ENCODE measurements at places on chromosomes 12 and 14. TPM values are rescaled to one million over a fixed set of nuclear protein-coding genes. Genes with fewer than 3 reads are reported as not detected.

Gene PIANP
- 0.16 TPM for total RNA-seq

DNA sequence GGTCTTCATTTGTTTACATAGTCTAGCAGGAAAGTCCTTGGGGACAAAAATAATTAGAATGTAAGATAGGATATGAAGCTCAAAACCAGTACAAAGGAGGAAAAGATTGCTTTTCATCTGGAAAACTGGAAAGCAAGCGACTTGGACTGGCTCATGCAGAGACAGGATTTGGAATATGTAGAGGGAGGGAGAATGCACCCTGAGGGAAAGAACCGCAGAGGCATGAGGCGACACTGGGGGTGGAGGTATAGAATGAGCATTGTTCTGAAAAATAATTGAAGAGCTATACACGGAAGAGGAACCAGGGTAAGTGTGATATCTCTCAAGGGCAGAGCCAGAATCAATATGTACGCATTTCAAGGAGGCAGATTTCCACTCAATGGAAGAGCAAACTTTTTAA lies 85.5 kb downstream of the PLEKHG3 start:
- no peak for DNase-seq

DNA sequence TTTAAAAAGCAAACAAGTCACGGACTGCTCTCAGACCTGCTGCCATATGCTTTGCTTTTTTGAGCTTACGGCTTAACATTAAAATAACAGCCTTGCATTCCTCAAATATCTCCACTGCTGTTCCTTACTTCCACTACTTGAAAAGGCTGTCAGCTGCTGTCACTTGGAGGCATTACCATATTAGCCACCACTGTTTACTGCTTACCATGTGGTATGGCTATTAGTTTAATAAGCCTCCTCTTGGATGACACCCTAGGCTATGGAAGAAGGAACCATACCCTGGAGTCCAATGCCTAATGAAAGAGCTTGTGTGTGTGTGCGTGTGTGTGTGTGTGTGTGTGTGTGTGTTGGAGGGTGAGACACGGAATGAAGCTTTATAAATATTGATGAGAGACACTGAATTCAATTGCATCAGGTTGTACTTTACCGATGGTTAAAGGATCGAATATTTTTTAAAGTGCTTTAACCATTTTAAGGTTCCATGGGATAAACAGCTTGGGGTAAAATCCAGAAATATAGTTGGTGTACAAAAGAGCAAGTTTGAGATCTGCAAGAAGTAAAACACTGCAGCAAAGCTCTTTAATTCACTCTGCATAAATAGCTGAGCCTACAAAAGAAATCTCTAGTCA lies 174.5 kb downstream of the TTC7B start:
- DNase-seq = no peak

Gene KRT79
- total RNA-seq = 2.4 TPM

Gene CD69
- total RNA-seq = 11.9 TPM

Gene RECQL
- total RNA-seq = 34.1 TPM

DNA sequence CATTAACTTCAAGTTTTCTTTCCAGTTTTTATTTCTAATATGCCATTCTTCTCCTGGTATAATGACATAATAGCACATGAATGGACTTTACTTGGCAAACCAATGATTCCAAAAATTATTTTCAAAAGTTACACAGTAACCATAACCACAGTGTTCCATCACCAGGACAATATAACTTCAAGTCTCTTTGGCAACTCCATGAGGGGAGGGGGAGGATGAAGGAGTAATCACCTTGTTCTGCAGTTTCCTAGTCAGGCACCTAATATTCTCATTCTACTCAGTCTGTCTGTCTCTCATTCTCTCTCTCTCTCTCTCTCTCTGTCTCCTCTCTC lies 66.6 kb downstream of the BTG1 start:
- DNase-seq = no peak

DNA sequence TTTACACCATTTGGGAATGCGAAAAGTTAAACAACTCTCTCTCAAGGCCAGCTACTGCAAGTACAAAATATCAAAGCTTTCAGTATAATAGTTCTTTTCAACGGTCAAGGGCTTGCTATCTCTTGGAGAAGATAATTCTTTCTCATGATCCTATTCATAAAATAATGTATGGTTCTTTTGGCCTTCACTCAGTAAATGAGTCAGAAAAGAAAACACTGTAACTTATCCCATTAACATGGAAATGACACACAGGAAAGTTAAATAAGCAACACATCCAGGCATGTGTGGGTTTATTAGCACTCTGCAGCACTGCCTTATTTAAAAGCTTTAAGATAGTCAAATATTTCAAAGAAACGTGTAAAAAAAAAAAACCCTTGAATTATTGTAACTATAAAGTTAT lies 36.9 kb downstream of the ZFC3H1 start:
- DNase-seq = no peak

Gene SLC10A1
- not detected for total RNA-seq

- DNase-seq = no peak
Observed at GRCh38 chr14:78509516-78509915, 339.3 kb downstream of the NRXN3 start.

Gene FIGNL2
- total RNA-seq = 1.3 TPM

Gene SLC4A8
- total RNA-seq = 0.90 TPM

Gene TAS2R43
- total RNA-seq = not detected

Gene RASSF8
- total RNA-seq = 47.0 TPM

DNA sequence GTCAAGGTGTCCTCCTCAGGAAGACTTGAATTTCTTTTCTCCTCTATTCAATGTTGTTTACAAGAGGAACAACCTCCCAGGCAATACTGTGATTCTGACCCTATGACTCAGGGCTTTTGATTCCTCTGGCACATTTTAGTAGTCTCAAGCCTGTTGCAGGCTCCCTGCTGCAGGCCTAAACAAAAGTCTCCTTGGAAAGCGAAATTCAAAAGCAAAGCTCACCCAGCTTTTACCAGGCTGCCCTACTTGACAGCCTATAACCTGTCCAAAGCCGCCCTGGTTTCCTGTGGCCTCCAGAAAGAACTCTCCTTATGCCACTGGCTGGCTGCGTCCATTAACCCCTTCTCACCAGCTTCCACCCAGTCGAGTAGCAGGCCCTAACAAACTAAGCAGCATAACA lies 11.6 kb downstream of the FGD6 start:
- no peak for DNase-seq

- DNase-seq = no peak
Observed at GRCh38 chr14:73180385-73180805, 44.1 kb downstream of the PSEN1 start.

- no peak for DNase-seq
Observed at GRCh38 chr12:25422241-25422640, 130.8 kb downstream of the LMNTD1 start.

GRCh38 chr12:76124456-76124855 lies 40.0 kb upstream of the NAP1L1 start:
- DNase-seq = no peak

Gene IL22
- total RNA-seq = not detected

GRCh38 chr12:94147991-94148738 lies at the start of gene PLXNC1:
Gene PLXNC1 (plus strand): TSS chr12:94148577. CDS start chr12:94148972, 395 bp downstream.
- peak; percentile 89 for DNase-seq

Gene LIN52
- 9.2 TPM for total RNA-seq

DNA sequence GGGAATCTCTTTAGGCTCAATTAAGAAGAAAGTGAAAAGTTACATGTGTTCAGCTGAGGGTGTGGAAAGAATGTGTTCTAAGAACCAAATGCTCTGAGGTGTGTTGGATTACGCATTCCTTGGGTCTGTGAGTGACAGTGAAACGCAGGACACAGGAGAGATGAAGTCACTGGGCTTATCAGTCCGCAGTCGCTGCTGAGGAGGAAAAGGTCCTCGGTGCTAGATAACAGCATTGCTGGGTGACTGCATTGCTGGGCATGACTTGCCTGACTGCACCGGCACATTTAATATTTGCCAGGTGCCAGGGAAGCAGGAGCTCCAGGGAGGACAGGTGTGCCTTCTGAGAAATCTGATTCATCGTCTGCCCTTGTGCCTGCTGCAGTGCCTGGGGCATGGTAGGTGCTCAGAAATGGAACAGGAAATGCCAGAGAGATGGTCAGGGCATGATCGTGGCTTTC lies 64.4 kb upstream of the FZD10 start:
- no peak for DNase-seq

DNA sequence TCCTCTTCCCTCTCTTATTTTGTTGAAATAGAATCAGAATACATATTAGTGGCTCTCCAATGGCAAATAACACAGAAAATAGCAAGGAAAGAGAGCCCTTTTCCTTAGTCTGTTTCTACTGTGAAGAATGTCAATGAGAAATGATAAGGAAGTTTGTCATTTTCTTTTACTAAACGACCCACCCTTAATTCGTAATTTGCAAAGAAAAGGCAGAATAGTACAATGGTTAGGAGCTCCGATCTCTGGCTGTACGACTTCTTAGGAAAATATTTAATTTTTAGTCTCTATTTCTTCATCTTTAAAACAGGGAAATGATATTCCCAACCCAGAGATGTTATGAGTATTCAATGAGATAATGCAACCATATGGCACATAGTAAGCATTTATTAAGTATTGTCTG lies 6.0 kb downstream of the PAX9 start:
- no peak for DNase-seq

- peak; percentile 49 for DNase-seq
Observed at GRCh38 chr14:21072031-21072473, 1.9 kb downstream of the ARHGEF40 start.

DNA sequence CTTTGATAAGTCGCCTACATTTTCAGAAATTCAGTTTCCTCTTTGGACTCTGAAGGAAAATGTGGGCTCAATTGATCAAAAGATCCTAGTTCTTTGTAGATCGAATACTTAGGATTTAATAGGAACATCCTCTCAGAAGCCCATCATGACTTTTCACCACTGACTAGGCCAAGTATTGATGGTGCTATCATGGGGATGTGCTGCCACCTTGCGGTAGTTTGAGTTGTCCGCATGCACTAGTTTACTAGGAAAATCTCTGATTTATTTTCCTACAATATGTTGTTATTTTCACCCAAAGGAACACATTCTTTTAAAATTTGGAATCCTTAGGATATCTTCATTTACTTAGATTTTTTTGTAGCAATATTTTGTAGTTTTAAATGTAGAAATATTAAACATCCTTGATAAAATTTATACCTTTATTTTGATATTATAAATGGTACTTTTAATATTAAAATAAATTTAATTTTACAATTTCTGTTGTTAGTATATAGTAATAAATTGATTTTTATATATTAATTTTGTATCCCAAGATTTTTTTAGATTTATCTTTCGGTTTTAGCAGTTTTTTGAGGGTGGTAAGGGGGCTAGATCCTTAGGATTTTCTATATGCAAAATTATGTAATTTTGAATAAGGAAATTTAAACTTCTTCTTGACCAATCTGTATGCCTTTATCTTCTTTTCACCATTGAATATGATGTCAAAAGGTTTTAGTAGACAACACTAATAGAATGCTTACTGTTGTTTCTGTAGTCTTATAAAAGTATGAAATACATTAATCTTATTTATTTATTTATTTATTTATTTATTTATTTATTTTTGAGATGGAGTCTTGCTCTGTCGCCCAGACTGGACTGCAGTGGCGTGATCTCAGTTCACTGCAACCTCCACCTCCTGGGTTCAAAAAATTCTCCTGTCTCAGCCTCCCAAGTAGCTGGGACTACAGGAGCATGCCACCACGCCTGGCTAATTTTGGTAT lies 52.9 kb upstream of the OR9K2 start:
- DNase-seq = no peak

- no peak for DNase-seq
Observed at GRCh38 chr12:92108651-92109050, 37.0 kb downstream of the BTG1 start.

GRCh38 chr14:102795060-102795925 lies 18.0 kb downstream of the TRAF3 start:
- no peak for DNase-seq

Gene ANG
- 38.9 TPM for total RNA-seq

Gene RFX4
- 0.13 TPM for total RNA-seq

DNA sequence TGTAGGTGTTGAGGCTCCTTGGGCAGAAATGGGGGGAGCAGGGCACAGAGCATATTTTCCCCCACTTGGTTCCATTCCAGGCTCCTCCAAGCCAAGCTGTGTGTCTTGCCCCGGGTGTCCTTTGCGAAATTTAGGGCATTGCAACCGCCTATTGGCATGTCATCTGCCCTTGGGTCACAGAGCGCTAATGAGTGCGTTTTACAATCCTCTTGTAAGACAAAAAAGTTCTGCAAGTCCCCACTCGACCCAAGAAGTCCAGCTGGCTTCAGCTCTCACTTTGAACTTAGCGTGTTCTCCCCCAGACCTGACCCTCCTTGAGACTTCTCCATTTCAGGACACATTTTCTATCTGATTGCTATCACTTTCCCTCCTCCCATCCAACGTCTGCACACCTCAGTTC lies 6.1 kb upstream of the LRTM2 start:
- DNase-seq = no peak

Gene AKAP3
- total RNA-seq = 0.26 TPM

- no peak for DNase-seq
Observed at GRCh38 chr14:73502017-73502619, 11.4 kb downstream of the RIOX1 start.

Gene ATL1
- 3.6 TPM for total RNA-seq

Gene TNFAIP2
- total RNA-seq = 211 TPM

DNA sequence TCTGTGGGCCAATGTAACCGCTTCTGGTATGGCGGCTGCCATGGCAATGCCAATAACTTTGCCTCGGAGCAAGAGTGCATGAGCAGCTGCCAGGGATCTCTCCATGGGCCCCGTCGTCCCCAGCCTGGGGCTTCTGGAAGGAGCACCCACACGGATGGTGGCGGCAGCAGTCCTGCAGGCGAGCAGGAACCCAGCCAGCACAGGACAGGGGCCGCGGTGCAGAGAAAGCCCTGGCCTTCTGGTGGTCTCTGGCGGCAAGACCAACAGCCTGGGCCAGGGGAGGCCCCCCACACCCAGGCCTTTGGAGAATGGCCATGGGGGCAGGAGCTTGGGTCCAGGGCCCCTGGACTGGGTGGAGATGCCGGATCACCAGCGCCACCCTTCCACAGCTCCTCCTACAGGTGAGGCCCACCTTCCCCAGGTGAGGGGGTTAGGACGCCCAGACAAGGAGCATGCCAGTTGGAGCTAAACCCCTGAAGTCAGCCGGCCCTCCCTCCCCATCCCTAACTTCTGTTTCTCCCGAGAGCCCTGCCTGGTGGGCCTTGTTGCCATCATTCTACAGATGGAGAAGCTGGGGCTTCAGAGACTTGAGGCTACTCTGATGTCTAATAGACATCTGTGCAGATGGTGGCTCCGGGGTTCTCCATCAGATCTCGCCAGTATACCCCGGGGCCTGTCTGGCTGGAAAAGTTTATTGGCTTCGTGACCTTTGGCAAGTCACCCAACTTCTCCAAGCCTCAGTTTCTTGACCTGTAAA lies 25.3 kb downstream of the PAPLN start:
- DNase-seq = peak; percentile 85
